ENCODE measurements at places on chromosomes 5 and 9.

DNA sequence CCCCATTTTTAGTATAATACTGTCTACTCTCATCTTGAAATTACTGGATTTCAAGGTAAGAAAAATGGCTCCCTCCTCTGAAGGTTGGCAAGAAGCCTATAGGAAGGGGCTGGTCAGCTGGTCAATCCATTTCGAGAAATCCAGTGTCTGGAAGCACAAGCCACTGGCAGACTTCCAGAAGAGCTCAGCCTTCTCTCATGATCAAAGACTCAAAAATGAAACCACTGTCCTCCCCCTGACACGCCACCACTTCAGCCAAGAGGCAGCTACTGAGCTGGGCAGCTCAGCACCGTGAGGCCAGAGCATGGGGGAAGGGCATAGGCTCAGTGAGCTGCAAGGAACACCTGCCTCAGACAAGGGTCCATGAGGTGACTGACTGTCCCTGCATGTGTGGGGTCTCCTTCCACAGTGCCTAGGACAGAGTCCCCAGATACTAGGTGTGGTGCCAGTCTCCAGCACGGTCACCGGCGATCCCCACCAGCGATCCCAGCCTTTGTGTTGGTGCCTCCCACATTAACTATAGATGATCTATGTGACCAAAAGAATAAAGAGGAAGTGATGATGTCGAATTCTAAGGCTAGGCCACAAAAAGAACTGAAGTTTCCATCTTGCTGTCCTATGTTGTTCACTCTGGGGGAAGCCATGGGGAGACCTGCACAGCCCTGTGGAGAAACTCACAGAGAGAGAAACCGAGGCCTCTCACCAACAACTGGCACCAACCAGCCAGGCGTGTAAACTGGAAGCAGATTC is 100.1 kb upstream of the LRRTM2 start:
- DNase-seq: peak; percentile 75

- DNase-seq: peak; percentile 99
These were observed 46.7 kb downstream of the IL31RA start for GRCh38 chr5:55897905-55898304.

- peak; percentile 17 for DNase-seq
These were observed 626.4 kb upstream of the NUDT12 start for GRCh38 chr5:104189031-104189430.

DNA sequence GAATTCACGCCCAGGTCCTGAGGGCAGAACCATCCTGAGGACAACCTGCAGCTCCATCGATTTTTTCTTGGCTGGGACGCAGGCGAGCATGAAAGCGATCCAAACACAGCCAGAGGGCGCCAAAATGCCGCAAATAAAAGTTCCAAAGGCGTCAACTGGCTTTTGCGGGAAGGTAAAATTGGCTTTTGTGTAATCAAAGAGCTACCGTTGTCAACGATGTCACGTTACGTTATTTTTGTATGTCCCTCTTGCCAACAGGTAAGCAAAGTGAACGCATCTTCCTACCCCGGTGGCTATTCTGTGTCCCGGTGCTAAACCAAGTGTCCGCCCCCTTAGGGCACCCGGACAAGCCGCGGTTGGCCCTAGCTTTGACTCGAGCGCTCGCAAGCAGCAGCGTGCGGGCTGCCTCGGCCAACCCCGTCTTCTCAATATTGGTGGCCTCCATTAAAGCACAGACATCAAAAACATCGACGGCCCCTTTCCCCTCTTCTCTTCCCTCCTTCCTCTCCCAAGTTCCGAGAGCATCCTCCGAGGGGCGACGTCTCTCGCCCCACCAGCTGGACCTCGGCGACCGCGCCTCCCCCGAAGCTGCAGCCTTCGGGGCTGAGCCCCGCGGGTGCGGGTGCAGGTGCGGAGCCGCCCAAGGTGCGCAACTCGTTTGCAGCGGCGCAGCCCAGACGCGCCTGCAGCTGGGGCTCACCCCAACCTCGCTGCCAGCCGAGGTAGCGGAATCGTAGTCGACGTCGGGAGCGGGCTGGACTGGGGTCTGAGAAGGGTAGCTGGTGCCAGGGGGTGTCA is 1.1 kb upstream of the BASP1 start:
- peak; percentile 81 for DNase-seq

DNA sequence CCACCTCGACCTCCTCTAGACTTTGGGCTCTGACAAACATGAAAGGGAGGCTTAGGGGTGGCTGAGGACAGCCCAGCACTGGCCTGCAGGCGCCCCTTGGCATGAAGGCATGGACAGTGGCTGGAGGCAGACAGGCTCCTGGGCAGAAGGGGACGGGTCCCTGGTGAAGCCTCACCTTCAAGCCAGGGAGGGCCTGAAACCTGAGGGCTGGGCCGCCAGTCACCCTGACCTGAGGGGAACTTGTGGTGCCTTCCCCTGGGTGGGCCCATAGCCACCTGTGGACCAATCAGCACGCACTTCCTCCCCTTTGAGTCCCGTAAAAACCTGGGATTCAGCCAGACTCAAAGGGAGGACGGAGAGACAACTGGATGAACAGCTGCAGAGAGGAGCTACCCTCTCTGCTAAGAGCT is 90.4 kb upstream of the PUM3 start:
- DNase-seq: no peak

GRCh38 chr9:23824830-23825591 is 1.0 kb downstream of the ELAVL2 start:
- no peak for DNase-seq

All from fibroblast of skin of back (primary cell).